Left lung (tissue), 14 donors: ENCODE measurements at places on chromosomes 16 and 17. TPM values are rescaled to one million over a fixed set of nuclear protein-coding genes. Genes with fewer than 3 reads are reported as not detected.

CX3CL1 gene
- 9.7 TPM for polyA plus RNA-seq

DNA sequence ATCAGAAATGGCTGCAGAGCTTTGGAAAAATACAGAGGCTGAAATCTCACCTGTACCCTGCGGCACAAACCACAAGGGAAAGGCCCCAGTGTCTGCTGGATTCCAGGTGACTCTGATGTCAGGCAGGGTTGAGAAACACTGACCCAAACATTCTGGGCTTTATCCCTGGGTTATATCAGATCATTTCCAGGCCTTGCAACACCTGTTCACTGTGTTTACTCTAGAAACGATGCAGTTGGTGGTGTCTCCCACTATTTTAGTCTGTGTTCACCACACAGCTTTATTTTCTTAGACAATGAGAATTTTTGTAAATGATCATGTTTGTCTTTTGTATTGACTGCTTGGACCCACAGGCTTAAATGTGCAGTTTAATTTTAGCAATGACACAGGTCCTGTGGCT lies 151.5 kb upstream of the SDK2 start:
- no peak for DNase-seq

DNA sequence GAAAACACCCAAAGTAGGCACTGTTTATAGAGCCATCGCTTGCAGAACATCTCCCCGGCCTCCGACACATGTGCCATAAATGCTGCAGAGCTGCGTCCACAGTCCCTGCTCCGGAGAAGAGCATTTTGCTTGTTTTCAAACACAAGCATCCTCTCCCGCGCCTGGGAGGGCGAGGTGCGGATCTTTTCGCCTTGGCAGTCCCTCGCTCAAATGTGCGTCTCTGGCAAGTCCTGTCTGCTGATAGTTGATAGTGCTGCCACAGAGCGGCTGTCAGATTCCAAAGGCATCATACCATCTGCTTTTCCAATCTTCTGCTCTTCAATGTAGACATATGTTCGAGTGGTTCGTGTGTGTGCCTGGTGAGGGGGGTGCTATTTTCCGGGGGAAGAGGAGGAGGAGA lies 603.7 kb downstream of the MAF start:
- no peak for DNase-seq

DNA sequence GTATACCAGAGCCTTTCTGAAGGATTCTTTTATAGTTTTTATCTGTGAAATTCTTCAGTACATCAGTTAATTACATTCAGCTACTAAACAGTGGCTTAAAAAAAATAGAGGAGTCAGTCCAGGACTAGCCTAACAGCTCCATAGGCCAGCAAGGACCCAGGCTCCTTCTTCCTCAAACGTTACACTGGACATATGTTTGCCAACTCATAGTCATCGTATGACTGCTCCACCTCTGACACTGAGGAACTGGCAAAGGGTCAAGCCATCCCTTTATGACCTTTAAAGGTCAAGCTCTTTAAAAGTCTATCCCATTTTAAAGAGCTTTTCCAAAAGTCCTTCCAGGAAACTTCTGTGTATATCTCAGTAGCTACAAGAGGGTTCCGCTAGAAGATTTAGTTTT lies 36.6 kb downstream of the PHLPP2 start:
- no peak for DNase-seq

DNA sequence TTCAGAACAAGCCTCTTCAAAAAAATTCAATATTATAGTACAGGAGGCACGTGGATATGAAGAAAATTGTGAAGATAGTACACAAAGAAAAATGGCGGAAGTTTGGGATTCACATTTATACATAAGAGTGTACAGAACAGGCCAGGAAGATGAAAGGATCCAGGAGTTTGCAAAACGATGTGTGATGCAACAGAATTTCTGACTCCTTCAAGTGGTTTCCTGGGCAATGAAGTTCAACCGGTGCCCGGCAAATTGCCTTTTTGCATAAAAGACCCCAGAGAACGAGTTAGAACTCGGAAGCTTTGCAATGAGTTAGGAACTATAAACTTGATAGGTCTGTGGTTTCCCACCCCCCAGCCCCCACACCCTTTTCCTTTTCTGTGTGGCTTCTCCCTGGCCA lies 189.1 kb downstream of the SALL1 start:
- peak; percentile 5 for DNase-seq

GRCh38 chr16:10871157-10871991 lies 5.6 kb upstream of the CIITA start:
- DNase-seq: no peak
